ENCODE measurements at places on chromosomes 16 and 17. TPM values are rescaled to one million over a fixed set of nuclear protein-coding genes. Genes with fewer than 3 reads are reported as not detected.

DNA sequence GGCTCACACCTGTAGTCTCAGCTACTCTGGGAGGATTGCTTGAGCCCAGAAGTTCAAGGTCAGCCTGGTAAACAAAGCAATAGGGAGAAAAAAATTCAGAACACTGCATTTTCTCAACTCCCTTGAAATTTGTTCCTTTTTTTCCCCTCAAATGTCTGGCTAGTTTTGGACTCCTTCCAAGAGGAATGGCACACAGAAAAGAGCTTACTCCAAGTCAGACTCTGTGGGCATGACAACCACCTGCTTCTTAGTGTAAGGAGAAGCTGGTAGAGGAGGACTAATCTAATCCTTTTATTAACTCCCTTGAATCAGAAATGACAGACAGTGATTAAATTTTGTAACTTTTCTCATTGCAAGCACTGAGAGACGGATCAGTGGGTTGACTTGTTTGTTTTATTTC, 27.9 kb upstream of the HYDIN start:
- H3K27ac ChIP-seq = no peak overlapping the region
- no peaks in the 10 kb centered on the region for H3K4me1 ChIP-seq
- DNase-seq = no peak
- H3K4me3 ChIP-seq = no peak overlapping the region

GRCh38 chr17:32876417-32877163, at the start of gene MYO1D:
Gene MYO1D, minus strand, starts transcription at chr17:32877124. Its CDS starts 252 bp downstream, at chr17:32876872.
- peak within 1 kb of the TSS; percentile 30 for H3K27ac ChIP-seq
- H3K4me1 ChIP-seq = peaks cover 10% of the 10 kb centered on the region
- DNase-seq = no peak
- peak within 1 kb of the TSS; percentile 72 for H3K4me3 ChIP-seq

DNA sequence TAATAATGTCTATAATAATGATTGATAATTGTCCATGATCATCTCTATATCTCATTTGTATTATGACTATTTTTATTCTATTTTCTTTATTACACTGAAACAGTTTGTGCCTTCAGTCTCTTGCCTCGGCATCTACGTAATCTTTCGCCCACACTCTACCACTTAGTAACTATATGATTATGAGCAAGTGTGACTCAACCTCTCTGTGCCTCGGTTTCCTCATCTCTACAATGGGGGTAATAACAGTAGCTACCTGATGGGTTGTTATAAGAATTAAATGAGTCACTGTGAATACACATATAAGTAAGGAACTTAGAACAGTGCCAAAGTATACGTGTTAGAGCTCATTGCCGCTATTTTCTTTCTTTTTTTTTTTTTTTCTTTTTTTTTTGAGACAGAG, 3.7 kb upstream of the SLC16A11 start:
- H3K27me3 ChIP-seq = peaks cover 17% of the 10 kb centered on the region
- H3K4me3 ChIP-seq = no peak overlapping the region
- H3K4me1 ChIP-seq = peaks cover 17% of the 10 kb centered on the region
- H3K36me3 ChIP-seq = no peaks in the 10 kb centered on the region
- H3K27ac ChIP-seq = no peak overlapping the region

DNA sequence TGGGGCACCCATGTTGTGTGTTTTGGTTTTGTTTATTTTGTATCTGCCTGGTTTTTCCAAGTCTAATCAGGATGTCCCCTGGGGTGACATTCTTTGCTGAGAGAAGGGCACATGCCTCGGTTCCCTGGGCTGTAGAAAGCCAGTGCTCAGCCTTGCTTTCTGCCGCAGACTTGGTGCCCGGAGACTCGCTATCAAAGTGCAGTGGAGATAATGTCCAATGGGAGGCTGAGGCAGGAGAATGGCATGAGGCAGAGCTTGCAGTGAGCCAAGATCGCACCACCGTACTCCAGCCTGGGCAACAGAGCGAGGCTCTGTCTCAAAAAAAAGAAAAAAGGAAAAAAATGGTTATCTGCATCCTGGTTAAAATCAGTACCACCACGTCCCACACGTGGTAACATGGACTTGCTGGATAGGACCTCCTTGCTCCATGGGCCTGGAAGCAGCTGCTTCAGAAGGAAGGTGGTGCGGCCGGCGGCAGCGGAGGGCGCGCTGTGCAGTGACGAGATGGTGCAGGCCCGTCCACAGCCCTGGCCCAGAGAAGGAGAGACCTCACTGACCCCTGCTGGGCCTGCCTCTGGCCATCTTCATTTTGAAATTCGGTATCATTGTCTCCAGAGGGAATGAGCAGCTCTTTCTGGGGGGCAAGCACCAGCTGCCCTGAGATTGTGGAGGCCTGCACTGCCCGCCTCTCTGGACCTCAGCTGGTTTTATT, 19.3 kb upstream of the IL17C start:
- peaks cover 3% of the 10 kb centered on the region for H3K36me3 ChIP-seq
- no peak for DNase-seq
- H3K4me1 ChIP-seq = no peaks in the 10 kb centered on the region

DNA sequence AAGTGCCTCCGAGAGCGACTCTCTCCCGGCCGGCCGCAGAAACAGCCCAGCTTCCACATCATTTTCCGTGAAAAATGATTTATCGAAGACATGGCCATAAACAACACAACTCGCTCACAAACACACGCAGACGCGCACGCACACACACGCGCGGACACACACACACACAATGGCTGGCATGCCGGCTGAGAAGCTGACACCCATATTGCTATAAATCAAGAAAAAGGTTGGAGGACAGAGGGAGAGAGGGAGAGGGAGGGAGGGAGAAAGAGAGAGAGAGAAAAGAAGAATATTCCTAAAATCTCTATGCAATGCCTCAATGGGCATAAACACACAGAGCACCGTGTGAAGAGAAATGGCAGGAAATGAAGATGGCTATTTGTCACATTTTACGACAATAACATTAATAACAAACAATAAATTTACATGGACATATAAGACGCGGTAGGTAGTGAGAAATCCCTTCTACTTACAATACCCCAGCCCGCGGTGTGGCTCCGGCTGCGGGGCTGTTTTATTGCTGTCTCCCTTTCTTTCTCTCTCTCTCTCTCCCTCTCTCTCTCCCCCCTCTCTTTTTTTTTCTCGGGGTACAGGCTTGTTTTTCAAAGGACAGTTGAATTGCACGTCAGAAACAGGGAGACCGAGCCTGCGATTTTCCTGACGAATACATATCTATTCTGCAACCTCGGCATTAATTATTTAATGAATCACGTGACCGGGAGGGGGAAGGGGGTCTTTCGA, 9.5 kb downstream of the HOXB4 start:
- peak overlapping the region; percentile 52 for H3K27ac ChIP-seq
- peaks cover 21% of the 10 kb centered on the region for H3K4me1 ChIP-seq
- H3K36me3 ChIP-seq = no peaks in the 10 kb centered on the region
- peaks cover 89% of the 10 kb centered on the region for H3K27me3 ChIP-seq
- no peak for DNase-seq
- peak overlapping the region; percentile 35 for H3K4me3 ChIP-seq

- H3K27ac ChIP-seq = no peak overlapping the region
- peaks cover 3% of the 10 kb centered on the region for H3K27me3 ChIP-seq
- peaks cover 22% of the 10 kb centered on the region for H3K4me1 ChIP-seq
- no peaks in the 10 kb centered on the region for H3K36me3 ChIP-seq
Measured at GRCh38 chr16:86734543-86735460, 156.5 kb downstream of the FOXL1 start.

DNA sequence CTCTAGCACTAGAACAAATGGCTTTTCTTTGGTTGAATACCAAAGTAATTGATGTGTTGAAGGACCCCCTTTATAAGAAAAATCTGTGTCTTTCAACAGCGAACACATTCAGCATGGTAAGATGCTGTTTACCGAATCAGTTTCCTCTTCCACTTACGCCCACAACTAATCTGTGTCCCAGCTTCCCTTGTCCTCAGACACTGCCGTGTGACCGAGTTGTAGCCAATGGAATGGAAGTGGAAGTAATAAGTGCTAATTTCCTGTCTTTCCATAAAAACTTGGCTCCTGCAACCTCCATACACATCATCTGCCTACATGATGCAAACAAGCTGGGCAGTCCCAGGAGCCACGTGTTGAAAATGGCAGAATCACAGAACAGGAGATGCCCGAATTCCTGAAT, 10.4 kb downstream of the CDIPT start:
- H3K27me3 ChIP-seq = no peaks in the 10 kb centered on the region
- H3K4me1 ChIP-seq = peaks cover 3% of the 10 kb centered on the region
- H3K36me3 ChIP-seq = peaks cover 5% of the 10 kb centered on the region
- no peak overlapping the region for H3K4me3 ChIP-seq
- no peak overlapping the region for H3K27ac ChIP-seq

DNA sequence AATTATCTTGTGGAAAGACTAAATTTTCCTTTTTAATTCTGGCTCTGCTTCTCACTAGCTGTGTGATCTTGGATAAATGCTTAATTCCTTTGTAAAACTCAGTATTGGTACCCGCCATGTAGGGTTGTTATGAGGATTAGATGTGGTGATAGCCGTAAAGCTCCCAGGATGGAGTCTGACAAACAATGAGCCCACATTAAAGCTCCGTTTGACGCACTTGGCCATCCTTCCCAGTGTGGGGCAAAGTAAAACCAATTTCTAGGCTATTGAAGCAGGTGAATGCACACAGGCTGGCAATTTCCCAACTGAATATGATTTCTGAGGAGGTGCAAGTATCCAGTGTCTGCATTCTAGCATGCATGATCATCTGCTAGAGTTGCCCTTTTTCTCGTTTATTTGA, 123.6 kb downstream of the MRTFB start:
- H3K27ac ChIP-seq = no peak overlapping the region
- H3K4me3 ChIP-seq = no peak overlapping the region
- no peak for DNase-seq
- H3K4me1 ChIP-seq = peaks cover 12% of the 10 kb centered on the region
- H3K27me3 ChIP-seq = no peaks in the 10 kb centered on the region
- H3K36me3 ChIP-seq = no peaks in the 10 kb centered on the region

- H3K36me3 ChIP-seq = no peaks in the 10 kb centered on the region
- no peak overlapping the region for H3K4me3 ChIP-seq
- H3K27me3 ChIP-seq = no peaks in the 10 kb centered on the region
- no peak overlapping the region for H3K27ac ChIP-seq
Measured at GRCh38 chr17:64057701-64058263, 37.3 kb upstream of the ICAM2 start.

- no peak overlapping the region for H3K4me3 ChIP-seq
- no peaks in the 10 kb centered on the region for H3K36me3 ChIP-seq
- peak; percentile 20 for DNase-seq
- H3K27me3 ChIP-seq = peaks cover 17% of the 10 kb centered on the region
Measured at GRCh38 chr17:39094607-39095308, 56.7 kb downstream of the PLXDC1 start.

Gene CCL23
- total RNA-seq = not detected

Gene DUS2
- 14.0 TPM for total RNA-seq

Gene EVPLL
- total RNA-seq = not detected

All from astrocyte (in vitro differentiated cells and primary cell).